ENCODE measurements at places on chromosomes 13 and 19.
A peak's percentile ranks its signal among the peaks of the same experiment; 100 is the strongest.

DNA sequence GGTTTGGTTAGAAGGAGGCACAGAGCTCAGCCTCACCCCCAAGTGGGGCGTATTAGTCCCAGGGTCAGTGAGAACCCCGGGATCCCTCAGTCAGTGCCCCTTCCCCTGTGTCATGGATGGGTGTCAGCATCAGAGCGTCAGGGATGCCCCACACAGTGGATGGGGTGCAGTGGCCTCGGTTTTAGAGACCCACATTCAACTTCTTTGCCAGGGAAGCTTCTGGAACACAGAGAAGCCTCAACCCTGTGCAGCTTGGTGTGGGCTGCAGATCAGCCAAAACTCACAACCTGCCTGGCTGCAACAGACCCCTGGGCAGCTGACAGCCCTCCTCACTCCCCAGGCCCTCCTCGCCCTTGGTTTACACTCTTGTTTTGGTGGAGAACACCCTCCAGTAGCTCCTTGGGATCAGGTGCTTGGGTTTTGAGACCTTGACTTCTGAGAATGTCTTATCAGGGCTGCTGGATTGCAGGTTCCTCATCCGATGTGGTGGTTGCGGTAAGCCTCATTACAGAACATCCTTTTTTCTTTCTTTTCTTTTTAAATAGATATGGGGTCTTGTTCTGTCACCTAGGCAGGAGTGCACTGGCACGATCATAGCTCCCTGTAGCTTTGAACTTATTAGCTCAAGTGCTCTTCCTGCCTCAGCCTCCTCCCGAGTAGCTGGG is 11.0 kb downstream of the ZNF333 start:
- no peak for DNase-seq

- DNase-seq = peak; percentile 1
These were observed 1003.7 kb downstream of the SLITRK1 start for GRCh38 chr13:82878536-82878935.

DNA sequence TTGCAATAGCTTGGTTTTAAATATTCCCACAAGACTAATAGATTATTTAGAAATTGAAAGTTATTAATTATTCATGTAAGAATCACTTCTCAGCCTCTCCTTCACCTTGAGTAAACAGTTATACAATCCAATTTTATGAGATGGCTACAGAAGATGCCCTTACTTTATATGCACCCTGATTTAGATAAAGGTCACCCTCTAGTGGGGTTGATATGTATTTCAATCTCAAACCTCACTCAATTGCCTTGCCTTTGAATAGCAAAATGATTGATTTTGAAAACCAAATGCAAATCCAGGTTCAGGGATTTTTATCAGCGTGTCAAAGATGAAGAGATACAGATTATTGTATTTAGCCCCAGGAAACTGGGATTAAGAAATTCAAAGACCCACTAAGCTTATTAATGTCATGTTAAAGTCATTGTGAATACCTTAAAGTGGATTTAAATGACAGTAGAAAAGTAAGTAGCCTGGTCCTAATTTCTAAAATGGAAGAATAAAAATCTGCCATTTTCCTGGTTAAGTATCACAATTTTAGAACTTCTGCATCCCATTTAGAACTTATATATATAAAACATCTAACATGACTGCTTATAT is 305.1 kb downstream of the ITGBL1 start:
- peak; percentile 58 for DNase-seq

DNA sequence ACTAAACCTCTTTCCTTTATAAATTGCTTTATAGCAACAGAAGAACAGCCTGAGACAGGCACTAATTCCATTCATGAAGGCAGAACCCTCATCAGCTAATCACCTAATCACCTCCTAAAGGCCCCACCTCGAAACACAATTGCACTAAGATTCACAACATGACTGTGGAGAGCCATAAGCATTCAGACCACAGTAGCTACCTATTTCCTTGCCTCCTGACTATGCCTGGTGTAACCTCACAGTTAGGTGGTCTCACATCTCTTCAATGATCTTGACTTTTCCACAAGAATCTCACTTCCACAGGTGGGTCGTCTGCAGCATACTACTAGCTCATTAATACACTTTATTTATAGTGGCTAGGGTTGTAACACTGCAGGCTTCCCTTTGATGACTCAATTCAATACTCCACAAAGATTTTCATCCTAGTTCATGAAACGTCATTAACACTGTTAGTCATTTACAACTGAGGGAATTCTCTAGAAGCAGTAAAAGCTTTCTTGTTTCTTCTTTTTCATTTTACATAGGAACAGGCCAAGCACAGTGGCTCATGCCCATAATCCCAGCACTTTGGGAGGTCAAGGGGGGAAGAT is 27.1 kb downstream of the STK24 start:
- DNase-seq = peak; percentile 78

DNA sequence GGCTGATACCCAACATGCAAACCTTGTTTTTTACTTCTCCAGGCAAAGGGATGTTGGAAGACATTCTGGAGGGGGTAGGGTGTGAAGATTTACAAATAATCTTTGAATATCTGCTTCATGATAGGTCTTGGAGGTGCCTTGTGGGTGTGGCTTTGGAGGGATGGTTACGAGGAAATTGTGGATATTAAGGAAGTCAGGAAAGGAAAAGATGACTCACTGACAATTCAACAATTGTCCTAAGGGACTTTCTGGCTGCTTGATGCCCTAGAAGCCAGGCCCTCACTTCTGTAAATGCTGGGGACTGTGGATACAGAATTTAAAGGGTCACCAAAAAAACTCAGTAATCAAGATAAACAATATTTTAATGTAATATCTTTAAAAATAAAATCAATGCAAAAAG is 37.4 kb upstream of the ZNF527 start:
- no peak for DNase-seq

DNA sequence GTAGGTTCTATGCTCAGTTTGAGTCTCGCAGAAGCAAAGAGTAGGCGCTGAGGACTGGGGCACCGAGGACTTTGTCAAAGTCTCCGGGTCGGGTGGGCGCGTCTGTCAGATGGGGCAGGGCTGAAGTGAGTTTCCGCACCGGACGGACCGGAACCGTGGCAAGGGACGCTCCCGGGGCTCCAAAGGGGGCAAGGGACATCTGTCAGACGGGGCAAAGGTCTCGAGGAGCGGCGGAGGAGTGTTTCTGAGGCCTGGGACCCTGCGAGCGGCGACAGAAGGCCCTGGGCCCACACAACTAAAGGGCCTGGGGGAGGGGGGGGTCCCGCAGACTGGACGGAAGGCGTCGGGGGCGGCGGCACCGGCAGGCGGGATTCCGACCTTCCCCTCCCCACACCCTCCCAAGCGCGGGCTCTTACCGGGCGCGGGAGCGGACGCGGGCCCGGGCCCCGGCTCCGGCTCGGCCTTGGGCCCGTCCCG is 13.3 kb upstream of the AKAP8L start:
- DNase-seq = no peak

- no peak for DNase-seq
These were observed 23.1 kb upstream of the TINCR start for GRCh38 chr19:5590865-5591154.

GRCh38 chr19:58559275-58560006 is 1.0 kb upstream of the UBE2M start:
- peak; percentile 90 for DNase-seq

- peak; percentile 53 for DNase-seq
These were observed 5.9 kb downstream of the BORCS8 start for GRCh38 chr19:19185853-19186740.

- no peak for DNase-seq
These were observed 34.4 kb upstream of the ZNF562 start for GRCh38 chr19:9709305-9709704.

DNA sequence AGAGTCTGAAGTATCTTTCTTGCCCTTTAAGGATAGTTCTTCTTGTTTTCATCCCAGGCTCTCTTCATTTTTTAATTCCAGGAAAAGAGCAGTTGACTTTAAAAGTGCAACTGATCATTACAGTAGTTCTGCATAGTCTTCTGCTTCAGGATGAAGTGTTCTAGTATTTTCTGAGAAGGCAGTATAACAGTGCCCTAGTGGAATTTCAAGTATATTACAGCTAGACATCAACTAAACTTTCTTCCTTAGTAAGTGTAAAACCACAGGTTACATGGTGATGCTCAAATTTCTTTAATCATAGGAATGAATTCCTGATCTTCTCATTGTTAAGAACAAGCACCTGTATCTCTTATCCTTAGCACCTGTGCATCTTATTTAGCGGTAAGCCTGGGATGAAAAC is 10.9 kb downstream of the NUFIP1 start:
- DNase-seq = no peak

DNA sequence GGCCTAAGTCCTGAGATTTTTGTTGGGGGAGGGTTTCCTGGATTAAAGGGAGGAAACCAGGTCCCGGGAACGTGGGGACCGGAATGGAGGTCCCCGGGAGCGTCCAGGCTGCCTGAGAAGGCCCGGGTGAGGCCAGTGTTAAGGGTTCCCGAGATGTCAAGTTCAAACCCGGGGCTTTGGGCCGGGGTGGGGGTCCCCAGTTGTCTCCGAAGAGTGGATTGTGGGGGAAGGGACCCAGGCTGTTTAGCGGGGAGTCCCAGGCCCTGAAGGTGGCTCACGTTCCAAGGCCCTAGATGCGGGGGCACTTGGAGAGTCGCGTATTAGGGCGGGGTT is 262 bp downstream of the COX7A1 start:
- DNase-seq = no peak

- DNase-seq = peak; percentile 70
These were observed 56.4 kb downstream of the ZDHHC20 start for GRCh38 chr13:21402586-21403307.

- DNase-seq = no peak
These were observed 557.3 kb downstream of the GPC5 start for GRCh38 chr13:91955546-91956355.

DNA sequence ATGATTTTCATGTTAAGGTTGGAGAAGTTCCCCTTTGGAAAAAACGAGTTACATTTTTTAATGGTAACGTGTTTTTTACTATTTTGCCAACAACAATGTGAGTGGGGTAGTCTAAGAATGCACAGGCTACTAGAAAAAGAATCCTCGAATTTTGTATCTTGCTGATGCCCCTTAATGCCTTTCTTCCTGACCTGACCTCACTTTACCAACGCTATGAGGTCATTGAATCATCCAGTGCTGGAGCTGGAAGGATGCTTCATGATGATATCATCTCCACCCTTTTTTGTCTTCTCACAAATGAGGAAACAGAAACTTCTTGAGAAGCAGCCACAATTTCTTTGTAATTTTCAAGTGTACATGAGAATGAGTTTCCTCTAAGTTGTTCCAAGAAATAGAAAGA is 8.2 kb upstream of the UBL3 start:
- DNase-seq = no peak

- DNase-seq = no peak
These were observed 12.4 kb downstream of the ZIC2 start for GRCh38 chr13:99993660-99994637.

DNA sequence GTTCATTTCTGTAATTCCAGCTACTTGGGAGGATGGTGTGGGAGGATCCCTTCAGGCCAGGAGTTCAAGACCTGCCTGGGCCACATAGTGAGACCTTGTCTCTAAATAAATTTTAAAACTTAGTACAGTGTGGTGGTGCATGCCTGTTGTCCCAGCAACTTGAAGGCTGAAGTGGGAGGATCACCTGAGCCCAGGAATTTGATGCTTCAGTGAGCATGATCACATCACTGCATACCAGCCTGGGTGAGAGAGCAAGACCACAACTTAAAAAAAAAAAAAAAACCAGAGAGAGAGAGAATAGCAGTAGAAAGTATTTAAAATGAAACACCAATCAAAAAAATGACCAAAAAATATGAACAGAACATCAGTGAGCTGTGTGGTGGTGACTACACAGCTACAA is 7.1 kb upstream of the ZNF823 start:
- no peak for DNase-seq

GRCh38 chr19:10568062-10568825 is 535 bp downstream of the CDKN2D start:
- DNase-seq = peak; percentile 42

DNA sequence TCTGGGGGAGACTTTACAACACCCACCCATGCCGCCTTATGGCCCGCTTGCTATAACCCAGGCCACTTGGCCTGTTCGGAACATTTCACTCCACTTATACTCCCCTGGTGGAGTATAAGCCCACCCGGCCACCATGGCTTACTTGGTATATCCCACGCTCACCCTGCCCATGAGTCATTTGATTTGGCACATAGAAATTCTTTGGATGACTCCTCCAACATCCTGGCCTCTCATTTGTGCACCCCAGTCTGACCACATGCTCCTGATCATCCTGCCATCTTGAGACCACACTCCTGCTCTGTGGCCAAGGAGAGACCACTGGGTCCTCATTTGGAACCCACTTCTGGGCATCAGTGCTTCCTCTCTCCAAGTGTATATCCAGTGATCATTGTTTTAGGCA is 5.2 kb downstream of the SPACA6 start:
- DNase-seq = peak; percentile 67

- no peak for DNase-seq
These were observed 91.3 kb downstream of the KCNRG start for GRCh38 chr13:50106559-50106958.

Measured in iris pigment epithelial cell (primary cell).